A549 treated with RU486 at 1 μM for 4 hours (cell line): ENCODE measurements at places on chromosomes 3 and 15. TPM values are rescaled to one million over a fixed set of nuclear protein-coding genes. Genes with fewer than 3 reads are reported as not detected.

The P4HTM gene
- 12.0 to 20.6 TPM (median 19.5 TPM) in 5 replicates for total RNA-seq

The PPP4R2 gene
- total RNA-seq: 35.7 to 44.5 TPM (median 38.4 TPM) in 5 replicates

The SERINC4 gene
- 0.09 to 0.21 TPM (median 0.12 TPM) in 5 replicates for total RNA-seq

The EFHB gene
- total RNA-seq: 0.29 to 1.2 TPM (median 0.51 TPM) in 5 replicates
